ENCODE measurements at places on chromosomes 5 and 9. TPM values are rescaled to one million over a fixed set of nuclear protein-coding genes. Genes with fewer than 3 reads are reported as not detected.

The ADAMTS13 gene
- polyA plus RNA-seq, result 3.1 TPM

The RORB gene
- not detected for polyA plus RNA-seq

The FOXD4L6 gene
- polyA plus RNA-seq, result not detected

The SOHLH1 gene
- not detected for polyA plus RNA-seq

The PCDHGA6 gene
- 4.7 TPM for polyA plus RNA-seq

The PIK3R1 gene
- 2.4 TPM for polyA plus RNA-seq

The GFPT2 gene
- polyA plus RNA-seq, result 17.7 TPM

The PCAT7 gene
- polyA plus RNA-seq, result not detected

The FABP6 gene
- polyA plus RNA-seq, result not detected

The TAS2R1 gene
- not detected for polyA plus RNA-seq

The NXNL2 gene
- polyA plus RNA-seq, result 6.4 TPM

The POU5F2 gene
- 0.02 TPM for polyA plus RNA-seq

The SPATA31A6 gene
- polyA plus RNA-seq, result not detected
